Breast epithelium (tissue), 4 donors: ENCODE measurements at places on chromosomes 5 and 9. TPM values are rescaled to one million over a fixed set of nuclear protein-coding genes. Genes with fewer than 3 reads are reported as not detected.

DNA sequence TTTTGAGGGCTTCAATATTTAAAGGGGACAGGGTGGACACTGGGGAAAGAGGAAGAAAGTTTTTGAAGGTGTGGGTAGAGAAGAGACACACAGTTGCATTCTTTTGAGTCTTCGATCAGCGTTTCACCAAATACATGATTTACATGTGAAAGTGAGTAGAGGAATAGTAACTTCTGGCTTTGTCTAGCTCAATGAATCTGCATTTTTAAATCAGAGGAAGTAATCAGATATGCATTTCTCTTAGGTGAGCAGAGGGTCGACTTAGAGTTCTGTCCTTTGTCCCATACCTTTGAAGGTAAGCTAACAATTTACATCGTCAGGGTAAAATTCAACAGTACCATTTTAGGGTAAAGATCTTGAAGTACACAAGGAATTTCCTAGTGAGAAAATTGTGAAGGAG is 406.4 kb upstream of the ZNF462 start:
- H3K27ac ChIP-seq: no peak overlapping the region
- no peak for DNase-seq
- H3K36me3 ChIP-seq: no peaks in the 10 kb centered on the region
- H3K27me3 ChIP-seq: no peaks in the 10 kb centered on the region

DNA sequence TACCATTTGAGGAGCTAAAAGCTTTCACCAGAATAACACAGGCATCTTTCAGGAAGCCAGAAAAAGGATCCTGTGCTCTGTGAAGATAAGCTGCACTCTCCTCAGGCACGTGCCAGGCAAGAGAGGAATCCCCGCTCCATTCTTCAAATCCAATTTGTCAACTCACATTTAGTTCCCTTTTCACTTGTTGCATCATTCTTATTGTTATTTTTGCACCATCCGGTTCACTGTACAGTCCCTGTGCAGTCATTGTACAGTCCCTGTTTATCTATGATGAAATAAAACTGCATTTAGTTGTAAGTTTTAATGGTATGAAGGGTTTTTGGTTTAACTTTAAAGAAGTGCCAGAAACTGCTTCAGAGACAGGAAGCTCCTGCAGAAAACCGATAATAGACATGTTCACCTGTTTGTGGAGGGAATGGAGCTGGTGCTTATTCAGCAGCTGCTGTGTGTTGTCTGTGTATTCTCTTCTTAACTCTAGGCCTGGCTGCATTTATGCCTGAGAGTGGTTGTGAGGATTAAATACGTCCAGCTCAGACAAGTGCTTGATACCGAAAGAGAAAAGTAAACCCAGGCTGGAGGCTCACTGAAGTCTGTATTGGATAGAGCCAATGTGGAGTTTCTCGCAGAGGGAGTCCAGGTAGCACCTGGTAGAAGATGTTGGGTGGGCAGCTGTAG is 22.4 kb downstream of the IFNW1 start:
- no peaks in the 10 kb centered on the region for H3K27me3 ChIP-seq
- H3K4me3 ChIP-seq: no peak overlapping the region
- no peak for DNase-seq
- no peaks in the 10 kb centered on the region for H3K4me1 ChIP-seq
- no peaks in the 10 kb centered on the region for H3K36me3 ChIP-seq

- H3K4me1 ChIP-seq: no peaks in the 10 kb centered on the region
- no peaks in the 10 kb centered on the region for H3K27me3 ChIP-seq
- no peaks in the 10 kb centered on the region for H3K36me3 ChIP-seq
- no peak overlapping the region for H3K27ac ChIP-seq
- no peak overlapping the region for H3K4me3 ChIP-seq
- no peak for DNase-seq
Observed at GRCh38 chr9:93296889-93297480, 113.0 kb downstream of the WNK2 start.

DNA sequence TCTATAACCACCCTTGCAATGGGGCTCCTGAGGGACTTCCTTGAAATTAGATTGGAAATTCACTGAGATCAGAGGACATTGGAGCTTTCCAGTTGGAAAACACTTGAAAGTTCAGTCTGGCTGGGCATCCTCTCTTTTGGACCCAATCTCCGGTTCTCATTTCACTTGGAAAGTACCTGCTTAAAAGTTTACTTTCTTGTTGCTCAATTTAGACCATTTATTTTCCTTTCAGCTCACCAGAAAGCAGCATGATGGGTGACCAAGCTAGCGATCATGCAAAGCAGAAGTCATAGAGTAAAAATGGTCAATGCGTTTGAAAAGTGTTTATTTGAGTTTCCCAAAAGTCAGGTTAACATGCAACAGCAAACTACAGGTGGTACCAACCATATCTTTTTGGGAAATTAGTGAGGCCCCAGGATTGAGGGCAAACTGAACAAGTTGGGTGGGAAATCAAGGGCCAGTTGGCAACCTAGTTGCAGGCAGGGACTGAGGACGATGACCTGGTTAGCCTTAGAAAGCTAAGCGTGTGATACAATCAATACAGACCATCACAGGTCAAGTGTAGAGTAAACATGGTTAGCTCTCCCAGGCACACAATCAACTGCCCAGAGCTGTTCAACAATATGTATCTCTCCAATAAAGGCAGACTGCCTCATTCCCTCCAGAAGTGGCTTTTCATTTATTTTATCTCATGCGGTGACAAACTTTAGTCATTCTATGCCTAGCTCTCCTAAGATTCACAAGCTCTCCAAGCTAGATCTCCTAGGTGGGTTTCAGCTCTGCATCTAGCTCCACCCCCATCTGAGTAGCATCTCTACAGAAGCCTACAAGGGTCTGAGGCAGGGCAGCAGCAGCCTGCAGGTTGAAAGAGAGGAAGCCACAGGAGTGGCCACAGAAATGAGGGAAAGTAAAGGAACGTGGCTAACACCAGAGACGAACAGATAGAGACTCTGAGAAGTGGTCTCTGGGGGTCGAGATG is 136.9 kb downstream of the UGCG start:
- H3K36me3 ChIP-seq: no peaks in the 10 kb centered on the region
- no peak overlapping the region for H3K27ac ChIP-seq
- H3K27me3 ChIP-seq: no peaks in the 10 kb centered on the region
- H3K4me3 ChIP-seq: no peak overlapping the region
- DNase-seq: no peak

- no peaks in the 10 kb centered on the region for H3K27me3 ChIP-seq
- no peak overlapping the region for H3K27ac ChIP-seq
- H3K36me3 ChIP-seq: no peaks in the 10 kb centered on the region
- no peak overlapping the region for H3K4me3 ChIP-seq
- no peaks in the 10 kb centered on the region for H3K4me1 ChIP-seq
- no peak for DNase-seq
Observed at GRCh38 chr9:112028242-112029221, 131.9 kb downstream of the UGCG start.

GRCh38 chr5:160174780-160175437 is 54.4 kb upstream of the FABP6 start:
- DNase-seq: no peak
- no peaks in the 10 kb centered on the region for H3K36me3 ChIP-seq
- H3K27me3 ChIP-seq: no peaks in the 10 kb centered on the region
- H3K4me1 ChIP-seq: no peaks in the 10 kb centered on the region

GRCh38 chr9:71685988-71686387 is 82.3 kb downstream of the CEMIP2 start:
- H3K4me3 ChIP-seq: no peak overlapping the region
- no peaks in the 10 kb centered on the region for H3K4me1 ChIP-seq
- no peak overlapping the region for H3K27ac ChIP-seq
- no peaks in the 10 kb centered on the region for H3K36me3 ChIP-seq
- DNase-seq: no peak

DNA sequence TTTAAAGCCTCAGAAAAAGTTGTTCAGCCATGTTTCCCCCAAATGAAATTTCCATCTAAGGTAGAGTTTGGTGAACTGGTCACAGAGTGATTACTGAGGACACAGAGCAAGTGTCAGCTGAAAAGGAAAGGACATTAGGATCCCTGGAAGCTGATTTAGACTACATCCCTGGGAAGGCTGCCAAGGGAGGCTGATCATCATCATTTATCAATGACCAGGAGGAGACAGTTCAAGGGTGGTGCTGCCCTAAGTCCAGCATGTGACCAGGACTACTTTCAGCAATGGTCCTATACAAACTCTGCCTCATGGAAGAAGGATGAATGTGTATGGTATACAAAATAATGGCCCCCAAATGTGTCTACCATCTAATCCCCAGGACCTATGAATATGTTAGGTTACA is 120.6 kb downstream of the PIK3R1 start:
- no peak overlapping the region for H3K4me3 ChIP-seq
- no peaks in the 10 kb centered on the region for H3K4me1 ChIP-seq
- no peak for DNase-seq
- no peak overlapping the region for H3K27ac ChIP-seq

- no peaks in the 10 kb centered on the region for H3K4me1 ChIP-seq
- peaks cover 94% of the 10 kb centered on the region for H3K27me3 ChIP-seq
- no peak overlapping the region for H3K27ac ChIP-seq
Observed at GRCh38 chr9:132586830-132587591, 4.6 kb downstream of the BARHL1 start.

DNA sequence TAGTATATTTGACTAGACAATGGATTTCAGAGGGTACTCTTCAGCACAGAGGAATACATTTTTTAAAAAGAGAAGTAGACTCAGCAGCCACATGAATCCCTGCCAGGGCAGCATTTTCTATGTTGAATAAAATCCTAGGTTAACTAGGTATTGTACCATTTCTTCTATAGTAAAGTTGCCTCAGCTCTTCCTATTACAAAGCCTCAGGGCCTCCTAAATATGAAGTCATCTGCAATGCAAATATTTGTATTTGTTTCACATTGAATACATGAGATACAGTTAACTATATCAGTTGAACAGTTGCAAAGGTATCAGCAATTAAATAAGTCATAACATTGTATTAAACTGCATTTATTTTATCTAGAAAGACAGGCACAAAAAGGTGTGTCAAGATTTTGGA is 59.5 kb downstream of the NUDT12 start:
- H3K4me1 ChIP-seq: no peaks in the 10 kb centered on the region
- no peak overlapping the region for H3K4me3 ChIP-seq
- no peak overlapping the region for H3K27ac ChIP-seq
- H3K36me3 ChIP-seq: no peaks in the 10 kb centered on the region

- no peaks in the 10 kb centered on the region for H3K27me3 ChIP-seq
- no peak for DNase-seq
- no peak overlapping the region for H3K27ac ChIP-seq
- no peak overlapping the region for H3K4me3 ChIP-seq
Observed at GRCh38 chr5:149544028-149544420, 7.2 kb downstream of the CSNK1A1 start.

DNA sequence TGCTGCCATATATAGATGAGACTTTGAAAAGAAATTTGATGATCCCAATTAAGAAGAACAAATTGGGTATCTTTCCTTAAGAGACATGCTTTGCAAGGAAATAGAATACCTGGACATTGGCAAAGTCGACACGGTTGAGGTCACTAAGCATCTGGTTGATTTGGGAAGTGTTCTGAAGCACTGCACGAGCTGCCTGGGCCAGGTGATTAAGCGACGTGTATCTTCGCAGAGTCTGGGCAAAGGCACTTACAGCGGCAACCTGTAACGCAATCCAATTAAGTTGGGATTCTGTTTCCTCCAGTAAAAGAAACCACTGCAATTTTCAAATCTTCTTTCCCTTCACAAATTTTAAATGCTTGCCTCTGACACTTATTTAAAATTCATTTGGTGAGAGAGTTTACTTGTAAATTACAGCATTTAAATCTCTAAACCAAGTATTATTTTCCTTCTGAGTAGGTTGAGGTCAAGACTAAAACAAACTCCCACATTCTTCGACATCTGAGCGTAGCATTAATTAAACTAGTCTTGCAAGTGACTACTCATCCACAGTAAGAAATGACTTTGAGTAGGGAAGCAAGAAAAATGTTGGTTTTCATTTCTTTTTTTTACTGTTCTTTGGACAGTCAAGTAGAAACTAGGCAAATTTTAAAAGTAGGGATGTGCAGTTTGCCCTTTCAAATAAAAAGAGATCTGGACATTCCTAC is 262.8 kb downstream of the RFX3 start:
- no peaks in the 10 kb centered on the region for H3K27me3 ChIP-seq
- DNase-seq: no peak
- no peak overlapping the region for H3K4me3 ChIP-seq
- H3K27ac ChIP-seq: no peak overlapping the region

Gene TMOD1
- total RNA-seq: 13.9 TPM

Gene RORB
- total RNA-seq: 3.7 TPM

Gene MPDZ
- 61.0 TPM for total RNA-seq

Gene ANKRD33B
- total RNA-seq: 5.3 TPM

Gene APBB3
- total RNA-seq: 39.8 TPM
